ENCODE measurements at places on chromosomes 2 and 18.

GRCh38 chr2:171985076-171985475 lies 14.7 kb upstream of the METAP1D start:
- DNase-seq: no peak

DNA sequence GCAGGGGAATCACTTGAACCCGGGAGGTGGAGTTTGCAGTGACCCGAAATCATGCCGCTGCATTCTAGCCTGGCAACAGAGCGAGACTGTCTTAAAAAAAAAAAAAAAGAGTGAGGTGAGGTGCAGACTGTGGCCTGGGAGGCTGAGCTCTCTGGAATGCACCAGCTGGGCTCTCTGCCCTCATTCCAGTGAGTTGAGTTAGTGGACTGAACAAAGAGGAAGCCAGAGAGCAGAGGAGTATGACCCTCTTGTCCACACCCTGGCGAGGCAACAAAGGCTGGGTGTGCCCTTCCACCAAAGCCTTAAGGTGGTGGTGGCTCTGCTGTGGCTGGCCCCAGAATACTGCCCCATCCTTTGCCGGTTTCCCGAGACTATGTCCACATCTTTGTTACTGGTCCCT lies 71.3 kb upstream of the ACKR3 start:
- no peak for DNase-seq

DNA sequence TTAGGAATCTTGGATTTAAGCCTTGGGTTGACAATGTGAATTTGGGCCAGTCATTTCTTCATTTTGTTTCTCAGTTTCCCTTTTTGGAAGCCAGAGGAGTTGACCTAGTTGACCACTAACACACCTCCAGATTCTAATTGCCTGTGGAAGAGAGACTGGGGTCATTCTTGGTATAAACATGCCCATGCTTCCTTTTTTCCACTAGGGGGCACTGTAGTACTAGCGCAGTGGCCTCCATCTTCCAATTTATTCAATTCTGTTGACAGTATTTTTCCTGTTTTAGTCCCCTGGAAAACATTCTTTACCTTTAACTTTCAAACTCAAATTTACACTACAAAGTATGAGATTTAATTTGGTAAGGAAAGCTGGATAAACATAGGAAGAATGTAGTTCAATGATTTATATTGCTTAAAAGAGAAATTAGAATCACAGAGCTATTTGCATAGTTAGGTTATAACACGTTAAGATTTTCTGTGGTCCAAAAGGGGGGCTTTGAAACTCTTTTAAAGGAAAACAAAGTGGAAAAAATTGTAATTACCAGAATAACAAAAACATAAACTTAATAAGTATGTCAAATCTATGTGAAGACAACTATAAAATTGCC lies 57.5 kb upstream of the AGPS start:
- DNase-seq: no peak

- no peak for DNase-seq
These were observed 7.2 kb upstream of the DAW1 start for GRCh38 chr2:227864161-227864756.

DNA sequence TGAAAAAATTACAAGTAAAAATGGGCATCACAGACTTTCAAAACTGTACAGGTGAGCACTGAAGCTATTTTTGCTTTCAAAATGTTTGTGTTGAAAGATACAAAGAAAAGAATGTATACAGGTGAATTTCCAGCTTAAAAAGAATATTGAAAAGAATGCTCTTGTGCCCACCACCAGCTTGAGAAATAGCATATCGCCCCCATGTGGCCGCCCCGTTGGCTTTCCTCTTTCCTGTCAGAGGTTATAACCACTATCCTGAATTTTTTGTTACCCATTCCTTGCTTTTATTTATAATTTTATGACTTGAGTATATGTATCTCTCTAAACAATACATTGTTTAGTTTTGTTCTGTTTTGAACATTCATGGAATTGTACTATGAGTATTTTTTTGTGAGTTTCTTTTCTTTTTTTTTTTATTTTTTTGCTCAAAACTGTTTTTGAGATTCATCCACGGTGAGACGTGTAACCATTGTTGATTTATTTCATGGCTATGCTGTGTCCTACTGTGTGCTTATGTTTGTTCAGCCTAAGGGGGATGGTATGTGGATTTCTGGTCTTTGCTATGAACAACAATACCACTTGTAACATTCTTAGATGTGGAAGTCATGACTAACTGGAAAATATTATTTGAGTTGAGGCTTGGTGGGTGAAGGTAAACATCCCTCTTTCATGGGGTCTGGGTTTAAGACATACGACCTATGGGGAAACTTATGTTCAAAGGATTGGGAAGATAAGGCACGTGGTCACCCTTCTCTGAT lies 11.6 kb downstream of the TRPM8 start:
- DNase-seq: no peak

DNA sequence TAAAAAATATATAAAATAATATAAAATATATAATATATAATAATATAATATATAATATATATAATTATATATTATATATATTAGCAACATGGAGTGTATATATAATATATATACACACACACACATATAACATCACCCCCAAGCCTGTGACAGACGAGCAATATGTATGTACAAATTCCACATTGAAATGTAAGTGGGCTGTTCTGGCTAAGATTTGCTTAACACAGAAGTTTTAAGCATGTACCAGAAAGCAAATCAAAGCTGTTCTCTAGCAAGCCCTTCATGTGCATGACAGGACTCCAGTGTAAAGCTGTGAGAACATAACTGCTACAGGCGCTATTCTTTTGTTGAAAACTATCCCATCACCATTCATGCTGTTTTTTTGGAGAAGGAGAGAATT lies 261.7 kb upstream of the TNP1 start:
- no peak for DNase-seq

DNA sequence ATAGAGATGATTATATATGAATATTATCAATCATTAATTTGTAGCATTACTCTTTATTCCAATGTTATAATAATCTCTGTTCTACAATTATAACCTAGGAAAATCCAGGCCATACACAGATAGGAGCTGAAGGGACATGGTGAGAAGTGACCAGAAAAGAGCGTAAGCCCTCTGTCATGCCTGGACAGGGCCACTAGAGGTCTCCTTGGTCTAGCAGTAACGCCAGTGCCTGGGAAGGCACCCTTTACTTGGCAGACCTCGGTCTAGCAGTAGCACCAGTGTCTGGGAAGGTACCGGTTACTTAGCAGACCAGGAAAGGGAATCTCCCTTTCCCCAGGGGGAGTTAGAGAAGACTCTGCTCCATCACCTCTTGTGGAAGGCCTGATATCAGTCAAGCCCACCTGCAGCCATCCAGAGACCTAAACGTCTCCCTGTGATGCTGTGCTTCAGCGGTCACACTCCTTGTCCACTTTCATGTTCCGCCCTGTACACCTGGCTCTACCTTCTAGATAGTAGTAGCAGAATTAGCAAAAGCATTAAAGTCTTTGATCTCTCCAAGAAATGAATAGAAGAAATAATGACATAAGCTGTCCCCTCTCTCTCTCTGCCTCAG lies 447.5 kb upstream of the FSIP2 start:
- DNase-seq: no peak

DNA sequence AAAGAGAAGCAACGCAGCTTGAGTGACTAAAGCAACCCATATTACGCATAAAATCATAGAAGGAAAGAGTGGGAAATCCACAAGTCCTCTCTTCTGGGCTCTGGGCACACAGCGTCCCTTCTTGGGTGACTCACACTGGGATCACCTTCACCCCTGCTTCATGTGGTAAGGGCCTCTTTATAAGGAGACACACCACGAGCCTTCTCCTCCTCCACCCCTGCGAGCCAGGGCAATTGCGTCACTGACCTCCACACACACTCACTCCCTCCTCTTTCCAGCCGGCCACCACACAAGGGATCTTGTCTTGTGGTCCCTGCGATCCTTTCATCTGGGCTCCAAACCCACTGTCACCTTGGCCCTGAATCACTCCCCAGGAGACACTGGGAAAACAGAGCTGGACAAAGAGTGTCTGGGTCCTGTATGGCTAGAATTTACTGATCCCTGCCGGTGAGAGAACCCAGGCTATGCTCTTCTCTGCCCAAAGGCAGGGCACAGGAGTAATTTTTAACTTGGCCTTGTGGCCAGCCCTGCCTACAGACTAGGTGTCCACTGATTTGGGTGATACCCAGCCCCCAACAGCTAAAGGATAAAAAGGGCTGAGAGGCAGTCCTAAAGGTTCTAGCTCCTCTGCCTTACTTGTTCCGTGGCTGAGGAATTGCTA lies 35.3 kb downstream of the NHEJ1 start:
- DNase-seq: no peak

DNA sequence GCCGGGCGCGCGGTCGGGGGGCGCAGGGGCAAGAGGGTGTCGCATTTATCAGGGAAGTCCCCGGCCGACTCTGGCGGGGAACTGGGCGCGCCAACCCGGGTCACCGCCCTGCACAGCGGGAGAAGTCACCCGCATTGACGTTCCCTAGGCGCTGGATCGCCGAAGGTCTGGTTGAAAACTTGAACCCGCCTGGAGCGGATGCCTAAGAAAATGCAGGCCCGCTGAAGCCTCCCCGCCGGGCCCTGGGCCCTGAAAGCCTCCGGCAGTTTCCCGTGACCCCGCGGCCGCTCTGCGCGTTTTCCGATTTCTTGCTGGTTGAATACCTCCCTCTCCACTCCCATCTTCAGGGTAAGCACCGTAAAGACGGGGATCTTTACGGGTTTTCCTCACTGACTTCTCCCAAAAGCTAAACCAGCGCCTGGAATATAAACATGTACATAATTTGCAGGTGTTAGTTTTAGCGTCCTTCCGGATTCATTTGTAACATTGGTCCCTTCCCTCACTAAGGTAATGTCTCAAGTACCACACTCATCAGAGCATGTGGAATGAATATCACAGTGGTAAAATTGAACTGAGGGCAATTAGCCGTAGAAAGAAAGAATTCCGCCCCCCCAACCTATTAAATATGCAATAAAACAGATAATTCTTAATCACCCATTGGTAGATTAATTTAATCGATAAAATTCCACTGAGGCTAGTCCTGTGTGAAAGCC lies 675 bp upstream of the SPIRE1 start:
- no peak for DNase-seq

GRCh38 chr2:226333388-226333787 lies 466.2 kb downstream of the IRS1 start:
- DNase-seq: no peak

DNA sequence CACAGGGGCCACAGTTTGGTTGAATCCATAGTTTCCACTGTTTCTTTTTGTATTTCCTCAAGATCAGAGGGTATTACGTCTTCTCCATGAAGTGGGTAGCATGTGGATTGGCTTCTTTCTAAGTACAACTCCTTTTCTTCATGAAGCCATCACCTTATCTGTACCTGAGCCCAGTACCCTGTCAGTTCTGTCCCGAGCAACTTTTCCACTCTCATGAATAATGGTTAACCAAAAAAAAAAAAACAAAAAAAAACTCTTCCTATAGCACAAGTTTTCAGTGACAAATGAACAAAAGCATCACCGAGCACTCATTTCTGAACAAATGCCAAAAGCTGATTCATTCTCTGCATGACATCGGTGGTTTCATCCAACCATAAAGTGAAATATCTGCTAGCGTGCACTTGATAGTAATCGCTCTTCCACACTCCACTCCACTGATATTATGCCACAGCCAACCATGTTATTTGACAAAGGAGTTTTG lies 53.0 kb upstream of the CCDC150 start:
- no peak for DNase-seq
